CD4-positive, alpha-beta T cell (primary cell): ENCODE measurements at places on chromosomes 7 and 10. TPM values are rescaled to one million over a fixed set of nuclear protein-coding genes. Genes with fewer than 3 reads are reported as not detected.

GRCh38 chr10:11357439-11357838 is 254.0 kb downstream of the USP6NL start:
- no peaks in the 10 kb centered on the region for H3K27me3 ChIP-seq
- DNase-seq = no peak
- no peaks in the 10 kb centered on the region for H3K36me3 ChIP-seq
- H3K27ac ChIP-seq = no peak overlapping the region

The IKZF1 gene
- total RNA-seq = 300 TPM

The NUTM2D gene
- 4.0 TPM for total RNA-seq

GRCh38 chr7:15543256-15543655 is 18.6 kb downstream of the AGMO start:
- no peak overlapping the region for H3K27ac ChIP-seq
- H3K27me3 ChIP-seq = no peaks in the 10 kb centered on the region
- H3K4me3 ChIP-seq = no peak overlapping the region
- H3K36me3 ChIP-seq = no peaks in the 10 kb centered on the region
- DNase-seq = no peak
